HAP-1 (cell line): ENCODE measurements at places on chromosomes 7 and 10.

GRCh38 chr7:14894826-14895225 lies 7.7 kb downstream of the DGKB start:
- DNase-seq, result no peak

GRCh38 chr10:6589287-6590094 lies 9.4 kb upstream of the PRKCQ start:
- DNase-seq, result no peak

DNA sequence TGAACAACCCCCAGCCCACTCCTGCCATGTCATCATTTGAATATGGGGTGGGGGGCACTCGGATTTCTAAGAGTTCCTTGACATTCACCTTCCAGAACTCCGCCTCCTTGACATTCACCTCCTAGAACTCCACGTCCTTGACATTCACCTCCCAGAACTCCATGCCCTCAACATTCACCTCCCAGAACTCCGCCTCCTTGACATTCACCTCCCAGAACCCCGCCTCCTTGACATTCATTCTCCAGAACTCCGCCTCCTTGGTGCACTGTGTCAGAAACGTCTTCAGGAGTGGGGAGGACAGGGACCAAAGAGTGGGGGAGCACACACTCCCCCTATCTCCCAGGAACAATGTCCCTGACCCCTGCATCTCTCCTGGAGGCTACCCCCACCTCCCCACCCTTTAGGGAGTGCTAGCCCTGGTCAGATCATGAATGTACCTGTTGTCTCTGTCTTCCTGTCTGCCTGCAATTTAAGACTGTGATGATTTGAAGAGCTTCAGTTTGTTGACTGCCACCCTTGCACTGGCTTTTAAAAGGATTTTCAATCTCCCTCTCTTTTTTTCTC lies 110.1 kb downstream of the NPTX2 start:
- DNase-seq, result no peak

- DNase-seq, result no peak
Observed at GRCh38 chr7:50312250-50313162, 8.0 kb downstream of the IKZF1 start.

- DNase-seq, result no peak
Observed at GRCh38 chr7:27064159-27064558, 31.6 kb downstream of the HOXA1 start.

GRCh38 chr7:30323006-30323355 lies 38.6 kb downstream of the ZNRF2 start:
- DNase-seq, result no peak
